ENCODE measurements at places on chromosomes 12 and 14.

- DNase-seq: no peak
Observed at GRCh38 chr12:31215518-31216232, 110.3 kb downstream of the SINHCAF start.

GRCh38 chr14:21915826-21916225 lies 242.2 kb upstream of the OR4E1 start:
- no peak for DNase-seq

GRCh38 chr12:54028314-54029201 lies at the start of gene HOXC6:
Gene HOXC6 (plus strand): TSS chr12:54028440. CDS start chr12:54028522, 82 bp downstream.
- DNase-seq: peak; percentile 57

- no peak for DNase-seq
Observed at GRCh38 chr12:69519871-69520270, 49.7 kb downstream of the FRS2 start.

DNA sequence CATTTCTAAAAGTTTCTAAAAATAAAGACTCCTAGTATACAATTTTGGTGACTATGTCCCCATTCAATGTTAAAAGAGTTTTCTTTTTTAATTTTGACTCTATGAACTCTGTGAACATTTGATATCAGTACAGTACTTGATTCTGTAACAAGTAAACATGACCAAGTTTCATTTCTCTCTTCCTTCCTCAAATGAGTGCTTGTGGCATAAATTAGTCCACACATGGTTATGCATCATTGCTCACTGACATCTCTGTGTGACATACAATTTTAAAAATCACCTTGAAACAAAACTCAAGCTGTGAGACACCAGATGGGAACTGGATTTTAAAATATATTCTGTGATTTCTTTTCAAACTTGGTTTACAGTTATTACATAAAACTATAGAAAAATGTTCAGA lies 253.9 kb upstream of the MDGA2 start:
- DNase-seq: no peak

DNA sequence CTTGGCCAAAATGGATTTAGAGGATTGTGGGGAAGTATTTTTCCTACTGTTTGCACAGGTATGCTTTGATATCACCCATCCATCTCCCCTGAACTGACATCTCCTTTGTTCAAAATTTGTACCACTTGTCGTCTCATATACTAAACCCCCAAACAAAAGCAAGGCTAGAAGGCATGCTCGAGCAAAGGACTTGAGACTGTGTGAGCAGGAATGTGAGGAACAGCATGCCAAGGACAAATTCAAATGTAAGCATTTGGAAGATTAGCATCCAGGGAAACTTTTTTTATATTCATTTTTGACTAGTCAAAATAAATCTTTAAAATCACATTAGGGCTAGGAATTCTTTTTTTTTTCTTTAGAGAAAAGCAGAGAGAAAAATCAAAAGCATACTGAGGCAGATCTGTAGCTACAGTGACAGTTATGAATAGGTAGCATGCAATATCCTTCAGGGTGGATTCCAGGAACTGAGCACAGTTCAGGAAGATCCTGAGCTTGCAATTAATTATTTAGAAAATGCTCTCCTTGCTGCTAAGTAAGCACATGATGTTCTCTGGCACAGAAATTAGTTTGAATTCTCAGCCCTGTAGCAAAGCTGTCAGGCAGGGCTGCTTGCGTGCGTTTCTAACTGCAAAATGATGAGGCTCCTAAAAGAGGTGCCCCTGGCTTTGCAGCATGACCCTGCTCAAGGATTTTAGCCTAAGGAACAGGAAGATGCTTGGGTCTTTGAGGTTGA lies 327.7 kb downstream of the LRIG3 start:
- DNase-seq: no peak

DNA sequence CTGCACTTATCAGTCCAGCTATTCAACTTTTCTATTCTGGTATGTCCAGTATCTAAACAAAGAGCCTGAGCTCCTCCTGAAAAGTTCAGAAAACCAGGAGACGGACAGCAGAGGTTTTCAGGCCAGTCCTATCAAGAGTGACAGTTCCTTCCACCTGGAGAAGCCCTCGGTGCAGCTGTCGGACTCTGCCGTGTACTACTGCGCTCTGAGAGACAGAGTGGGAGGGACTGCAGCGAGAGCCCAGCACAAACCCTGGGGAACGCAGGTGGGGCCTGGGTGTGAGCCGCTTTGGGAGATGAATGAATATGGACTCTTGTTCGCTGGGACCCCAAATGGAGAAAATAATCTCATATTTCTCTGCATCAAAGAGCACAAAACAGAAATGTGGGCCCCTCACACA lies 329.8 kb upstream of the OR4E1 start:
- no peak for DNase-seq

DNA sequence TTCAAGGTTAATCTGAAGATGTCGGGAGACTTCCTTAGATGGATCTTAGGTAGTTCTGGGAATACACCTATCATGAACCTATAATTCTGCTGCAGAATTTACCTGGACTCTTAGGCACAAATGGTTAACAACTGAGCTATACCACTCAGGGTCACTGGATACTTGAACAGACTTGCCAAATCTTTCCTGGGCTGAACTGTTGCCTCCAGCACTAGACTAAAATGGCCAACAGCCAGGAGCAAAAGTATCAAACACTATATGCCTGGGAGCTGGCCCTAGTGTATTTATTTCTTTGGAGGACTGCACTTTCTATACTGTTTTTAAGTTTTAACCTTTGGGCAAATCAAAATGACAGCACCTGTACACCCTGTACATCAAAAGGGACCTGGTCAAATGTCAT lies 252.8 kb downstream of the TMEM117 start:
- no peak for DNase-seq

DNA sequence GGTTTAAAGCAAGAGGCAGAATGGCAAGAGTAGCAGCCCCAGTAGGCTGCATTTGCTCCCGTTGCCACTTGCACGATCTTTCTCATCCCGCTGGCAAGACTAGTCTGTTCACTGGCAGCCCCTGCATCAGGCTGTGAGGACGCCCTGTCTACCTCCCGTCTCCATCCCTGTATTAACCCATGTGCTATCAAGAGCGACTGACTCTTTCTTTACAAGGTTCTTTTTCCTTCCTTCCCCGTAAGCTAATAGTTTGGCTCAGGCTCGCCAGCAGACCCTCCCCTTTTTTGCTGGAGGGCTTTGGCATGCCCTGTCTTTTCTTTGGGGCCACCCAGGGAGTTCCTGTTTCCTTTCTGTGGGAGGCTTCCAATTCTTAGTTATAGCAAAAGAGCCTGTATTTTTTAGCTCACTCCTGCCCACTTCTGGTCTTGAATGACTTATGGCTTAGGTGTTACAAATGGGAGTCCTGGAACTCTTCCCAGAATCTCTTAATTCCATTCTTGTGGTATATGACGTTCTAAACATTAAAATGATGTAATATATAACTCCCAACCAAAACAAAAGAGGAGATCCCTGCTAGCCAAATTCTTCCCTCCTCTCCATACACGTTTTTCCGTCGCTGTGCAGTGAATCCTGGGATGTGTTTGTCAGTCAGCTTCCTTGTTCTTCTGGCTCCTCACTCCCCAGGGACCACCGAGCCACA lies 149.0 kb downstream of the PRKCH start:
- DNase-seq: no peak

GRCh38 chr14:38107216-38107631 lies 100.5 kb upstream of the SSTR1 start:
- DNase-seq: no peak

DNA sequence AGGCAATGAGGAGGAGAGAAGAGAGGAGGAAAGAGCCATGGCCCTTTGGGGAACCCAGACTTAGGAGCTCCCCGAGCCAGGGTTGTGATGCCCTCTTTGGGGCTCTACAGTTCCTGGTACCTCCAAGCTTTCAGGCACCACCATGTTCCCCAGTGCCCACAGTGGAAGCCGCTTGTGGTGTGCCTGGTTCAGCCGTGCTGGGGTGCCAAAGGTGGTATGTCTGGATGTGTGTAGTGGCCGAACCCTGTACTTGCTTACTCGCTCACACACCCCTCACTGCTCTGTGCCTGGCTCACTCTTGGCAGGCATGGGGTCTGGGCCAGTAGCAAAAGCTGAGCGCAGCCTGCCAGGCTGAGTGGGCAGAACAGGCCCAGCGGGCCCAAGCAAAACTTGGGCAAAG lies 210.7 kb downstream of the MON2 start:
- DNase-seq: no peak

DNA sequence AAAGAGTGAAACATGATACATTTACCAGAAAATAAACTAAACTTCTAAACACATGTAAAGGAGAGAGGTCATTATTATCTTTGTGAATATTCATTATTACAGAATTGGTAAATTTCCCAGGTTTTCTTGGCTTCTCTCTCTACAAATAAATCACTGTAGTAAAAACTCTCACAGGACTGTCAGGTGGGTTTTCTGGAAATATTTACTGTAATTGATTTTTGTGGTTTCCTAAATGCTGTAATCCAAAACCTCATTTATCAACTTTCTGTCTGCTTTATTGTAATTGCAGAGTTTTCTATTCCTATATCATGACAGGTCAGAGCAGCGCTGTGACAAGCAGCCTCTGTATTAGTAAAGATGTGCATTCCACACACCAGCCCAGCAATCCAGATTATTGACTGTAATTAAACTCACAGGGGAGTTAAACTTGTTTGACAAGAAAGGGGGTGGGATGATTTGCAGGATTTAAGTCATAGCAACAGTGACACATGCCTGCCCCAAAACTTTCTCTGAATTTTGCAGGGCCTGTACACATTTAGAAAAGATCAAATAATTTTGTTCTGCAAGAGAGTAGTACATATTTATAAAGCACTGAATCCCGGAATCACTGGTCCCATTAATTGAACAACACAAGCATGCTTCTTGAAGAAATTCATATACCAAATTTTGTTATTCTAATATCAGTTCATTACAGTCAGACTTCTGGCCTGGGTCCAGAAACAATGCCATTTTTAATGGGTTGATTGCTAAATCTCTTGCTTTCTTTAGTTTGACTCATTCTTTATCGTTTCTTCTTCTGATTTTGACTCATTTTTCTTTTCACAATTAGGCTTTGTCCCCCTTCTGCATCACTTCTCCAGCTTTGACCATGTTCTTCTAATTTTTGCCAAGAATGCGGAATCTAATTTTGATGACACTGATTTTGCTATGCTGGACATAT lies 42.2 kb downstream of the PTPRO start:
- DNase-seq: no peak

DNA sequence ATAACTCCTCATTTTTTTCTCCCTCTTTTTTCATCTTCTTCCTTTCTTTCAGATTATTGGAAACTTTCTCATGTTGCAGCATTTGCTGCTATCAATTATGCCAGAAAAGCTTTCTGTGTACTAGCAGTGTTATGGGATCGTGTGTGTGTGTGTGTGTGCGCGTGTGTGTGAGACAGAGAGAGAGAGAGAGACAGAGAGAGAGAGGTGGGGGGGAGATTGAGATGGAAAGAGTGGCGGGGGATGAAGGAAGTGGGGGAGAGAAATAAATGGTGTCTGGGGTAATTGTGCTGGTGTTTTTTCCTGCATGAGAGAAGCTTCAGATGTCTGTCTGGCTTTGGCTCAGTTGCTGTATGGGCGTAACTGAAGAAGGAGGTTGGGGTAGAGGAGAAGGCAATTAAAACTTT lies 268.9 kb downstream of the RAD51B start:
- DNase-seq: no peak

DNA sequence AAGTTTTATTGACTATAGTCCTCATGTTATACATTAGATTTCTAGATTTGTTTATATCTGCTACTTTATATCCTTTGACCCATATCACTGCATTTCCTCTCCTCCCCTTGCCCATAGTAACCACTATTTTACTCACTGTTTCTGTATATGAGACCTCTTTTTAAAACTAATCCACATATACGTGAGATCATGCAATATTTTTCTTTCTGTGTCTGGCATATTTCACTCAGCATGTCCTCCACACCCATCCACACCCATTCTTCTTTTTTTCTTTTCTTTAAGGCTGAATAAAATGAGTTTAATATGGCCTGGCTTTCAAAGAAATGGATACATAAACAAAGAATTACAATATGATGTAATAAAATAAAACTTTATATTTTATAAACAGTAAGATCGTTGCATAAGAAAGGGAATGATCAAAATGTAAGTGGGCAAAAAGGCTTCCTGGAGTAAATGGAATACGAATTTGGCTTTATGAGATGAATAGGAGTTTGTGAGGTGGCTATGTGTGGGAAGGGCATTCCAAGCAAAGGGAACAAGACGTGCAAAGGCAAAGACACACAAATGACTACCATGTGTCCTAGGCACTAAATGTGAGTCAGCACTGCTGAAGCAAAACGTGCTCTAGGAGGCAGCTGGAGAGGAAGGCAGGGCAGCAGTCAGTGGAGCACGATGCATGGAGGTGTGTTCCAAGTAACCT lies 53.2 kb upstream of the HIF1A start:
- DNase-seq: no peak

- DNase-seq: no peak
Observed at GRCh38 chr12:120590741-120591407, 9.7 kb upstream of the POP5 start.

- no peak for DNase-seq
Observed at GRCh38 chr14:67071506-67071905, 117.7 kb upstream of the GARIN2 start.

DNA sequence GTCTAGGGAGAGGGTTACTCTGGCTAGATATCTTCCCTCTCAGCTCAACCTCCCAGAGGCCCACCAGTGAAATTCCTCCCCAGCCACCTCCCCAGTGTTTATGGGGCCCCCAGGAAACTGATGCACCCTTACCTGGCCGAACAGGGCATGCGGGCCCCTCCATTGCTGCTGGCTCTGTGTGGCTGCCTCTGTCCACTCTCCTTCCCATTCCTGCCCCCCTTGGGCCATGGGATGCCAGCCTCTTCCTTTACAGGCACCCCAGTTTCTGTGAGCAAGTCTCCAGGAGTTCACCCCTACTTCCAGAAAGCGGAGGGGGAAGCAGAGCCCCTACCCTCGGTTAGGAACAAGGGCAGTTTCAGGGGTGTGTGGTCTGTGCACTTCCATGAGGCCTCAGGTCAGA lies 19.4 kb upstream of the ZDHHC22 start:
- DNase-seq: no peak
